SW 1271 (cell line): ENCODE measurements at places on chromosomes 1 and 21.
A peak's percentile ranks its signal among the peaks of the same experiment; 100 is the strongest.

DNA sequence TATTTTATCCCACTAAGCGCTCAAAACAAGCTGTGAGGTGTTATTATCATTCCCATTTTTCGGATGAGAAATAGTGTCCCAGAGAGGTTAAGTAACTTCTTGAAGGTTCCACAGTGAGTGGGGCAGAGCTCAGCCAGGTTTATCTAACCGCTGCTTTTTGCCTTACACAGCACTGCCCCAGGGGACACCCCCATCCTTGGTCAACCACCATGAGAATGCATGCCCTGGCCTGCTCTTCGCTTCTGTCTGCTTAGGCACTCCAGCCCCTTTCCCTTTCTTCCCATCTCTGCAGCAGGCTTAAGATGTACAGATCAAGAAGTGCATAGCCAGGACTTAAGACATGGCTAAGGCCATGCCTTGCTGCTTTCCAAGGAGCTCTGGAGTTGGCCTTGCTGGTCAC, 159.0 kb upstream of the CD34 start:
- no peak for DNase-seq

DNA sequence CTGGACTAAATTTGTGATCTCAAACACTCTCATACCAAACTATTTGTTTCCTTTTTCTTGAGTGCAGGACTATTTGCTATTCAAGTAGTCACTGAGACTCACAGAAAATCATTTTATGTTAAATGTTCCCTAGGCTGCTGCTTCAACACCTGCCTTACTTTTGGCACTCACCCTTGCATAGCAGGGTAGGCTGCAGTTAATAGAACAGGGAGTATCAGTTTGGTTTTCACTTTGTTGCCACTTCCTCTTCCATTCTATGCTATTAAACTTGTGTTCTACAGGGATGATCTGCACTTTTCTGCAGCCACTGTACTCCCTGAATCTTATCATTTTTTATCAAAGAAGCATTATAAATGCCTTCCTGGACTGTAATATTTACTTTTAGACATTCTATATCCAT, 148.7 kb upstream of the PRMT6 start:
- DNase-seq = no peak

DNA sequence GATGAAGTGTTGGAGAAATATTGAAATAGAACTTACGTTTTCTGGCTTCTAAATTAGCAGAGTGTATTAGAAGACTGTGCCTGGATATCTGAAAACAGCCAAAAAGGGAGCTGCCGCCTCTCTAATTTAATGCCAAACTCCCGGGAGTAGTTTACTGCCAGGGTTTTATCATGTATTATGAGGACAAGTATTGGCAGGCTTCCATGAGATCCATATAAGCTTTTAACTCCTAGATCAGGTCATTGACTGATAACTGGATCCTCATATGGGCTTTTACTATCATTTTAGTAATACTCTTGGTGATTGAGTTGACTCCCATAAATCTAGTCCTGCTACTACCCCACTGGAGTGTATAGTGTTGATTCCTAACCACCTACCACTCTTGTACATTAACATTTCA, 178.4 kb upstream of the CXADR start:
- no peak for DNase-seq

GRCh38 chr1:43372172-43372571, 4.4 kb upstream of the ELOVL1 start:
- DNase-seq = no peak

- no peak for DNase-seq
Observed at GRCh38 chr1:228172591-228173527, 7.3 kb downstream of the IBA57 start.

- DNase-seq = no peak
Observed at GRCh38 chr1:7617826-7618225, 153.3 kb upstream of the VAMP3 start.

DNA sequence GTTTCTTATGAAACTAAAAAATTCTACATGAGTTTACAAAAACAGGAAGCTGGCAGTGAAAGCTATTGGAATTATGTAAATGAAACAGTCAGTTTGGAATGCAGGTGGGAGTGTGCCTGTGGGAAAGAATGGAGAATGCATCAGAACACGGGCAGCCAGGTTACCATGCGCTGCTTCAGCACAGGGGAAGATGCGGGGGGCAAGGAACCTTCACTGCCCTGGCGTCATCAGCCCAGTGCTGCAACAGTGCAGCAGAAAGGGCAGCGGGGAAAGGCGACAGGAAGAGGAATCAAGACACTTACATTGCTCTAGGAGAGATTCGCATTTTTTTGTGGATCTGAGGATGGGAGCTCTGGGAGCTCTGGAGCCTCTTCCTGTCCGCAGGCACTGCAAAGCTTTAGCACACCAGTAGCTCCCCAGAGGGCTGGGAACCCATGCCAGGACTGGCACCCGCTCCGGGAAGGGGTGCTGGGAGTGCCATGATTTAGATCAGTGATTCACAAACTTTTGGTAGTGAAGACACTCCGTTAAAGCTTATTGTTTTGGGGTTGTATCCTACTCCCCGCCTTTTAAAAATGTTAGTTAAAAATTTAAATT, 64.1 kb upstream of the WDR26 start:
- DNase-seq = peak; percentile 47
